Stimulated activated CD4-positive, alpha-beta T cell treated with anti-CD3 and anti-CD28 coated beads, Interleukin-15, amount 100 ng/mL, for 48 hours (primary cell): ENCODE measurements at places on chromosomes 1 and 21.

DNA sequence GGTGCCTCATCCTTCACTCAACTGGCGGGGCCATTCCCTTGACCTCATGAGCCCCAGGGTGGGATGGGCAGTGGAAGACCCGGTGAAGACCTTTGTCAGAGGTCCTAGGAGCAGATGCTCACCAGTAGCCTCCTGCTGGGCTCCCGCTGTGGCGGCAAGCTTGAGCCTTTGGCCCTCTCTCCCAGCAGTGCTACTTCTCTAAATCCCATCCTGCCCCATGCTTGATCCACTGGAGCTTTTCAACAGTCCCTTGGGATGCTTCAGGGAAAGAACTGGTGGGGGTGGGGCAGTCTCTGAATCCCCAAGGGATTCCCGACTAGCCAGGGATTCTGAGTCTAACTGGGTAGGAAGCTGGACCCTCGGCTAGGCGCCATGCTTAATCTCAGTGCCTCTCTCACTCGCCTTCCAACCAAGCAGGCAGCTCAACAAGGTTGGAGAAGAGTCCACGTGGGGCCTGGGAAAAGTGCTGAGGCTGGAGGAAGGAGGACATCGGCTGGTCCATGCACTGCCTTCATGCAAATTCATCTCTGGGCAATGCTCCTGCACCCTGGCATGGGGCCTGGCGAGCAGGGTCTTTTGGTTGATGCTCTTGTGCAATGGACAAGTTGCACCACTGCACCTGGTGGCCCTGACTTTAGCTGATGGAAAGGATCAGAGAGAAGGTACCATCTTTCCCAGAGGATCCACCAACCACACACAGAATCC, 190.3 kb downstream of the GRIK3 start:
- no peak for DNase-seq

- peak; percentile 14 for DNase-seq
These were observed 563.9 kb upstream of the NR5A2 start for GRCh38 chr1:199463521-199464127.

GRCh38 chr1:78142736-78143135, 97.0 kb downstream of the GIPC2 start:
- no peak for DNase-seq

DNA sequence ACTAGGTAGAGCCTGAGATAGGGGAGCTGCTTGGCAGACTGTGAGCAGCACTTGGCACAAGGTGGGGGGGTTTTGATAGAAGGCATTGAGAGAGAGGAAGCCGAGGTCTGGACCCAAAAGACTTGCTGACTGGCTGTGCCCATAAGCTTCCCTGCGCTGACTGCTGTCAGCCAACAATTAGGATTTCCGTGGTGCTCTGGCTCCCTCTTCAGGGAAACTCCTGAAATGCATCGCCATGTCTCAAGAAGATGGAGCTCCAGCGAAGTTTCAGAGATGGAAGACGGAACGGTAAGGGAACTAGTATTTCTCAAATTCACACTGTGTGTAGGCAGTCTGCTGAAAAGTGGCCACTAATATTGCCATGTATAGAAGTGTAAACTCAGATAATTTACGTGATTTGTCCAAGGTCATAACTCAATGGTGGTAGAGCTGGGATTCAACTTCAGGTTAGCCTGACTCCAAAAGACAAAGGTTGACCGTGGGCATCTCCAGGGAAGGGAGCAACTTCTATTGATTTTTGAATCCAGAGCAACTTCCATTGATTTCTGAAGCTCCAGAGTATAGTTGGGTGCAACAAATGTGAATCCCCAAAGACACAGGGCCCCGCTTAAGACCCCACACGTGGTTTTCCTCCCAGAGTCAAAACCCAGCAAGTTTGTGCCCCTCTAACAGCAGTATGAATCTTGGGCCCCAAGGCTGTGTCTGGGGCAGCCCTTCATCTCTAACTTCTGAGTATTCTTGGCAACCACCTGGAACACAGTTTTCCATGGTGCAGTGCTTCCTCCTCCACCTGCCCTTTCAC, 44.5 kb upstream of the CRNN start:
- peak; percentile 55 for DNase-seq

- no peak for DNase-seq
These were observed 127.1 kb downstream of the C1orf21 start for GRCh38 chr1:184513966-184514365.

DNA sequence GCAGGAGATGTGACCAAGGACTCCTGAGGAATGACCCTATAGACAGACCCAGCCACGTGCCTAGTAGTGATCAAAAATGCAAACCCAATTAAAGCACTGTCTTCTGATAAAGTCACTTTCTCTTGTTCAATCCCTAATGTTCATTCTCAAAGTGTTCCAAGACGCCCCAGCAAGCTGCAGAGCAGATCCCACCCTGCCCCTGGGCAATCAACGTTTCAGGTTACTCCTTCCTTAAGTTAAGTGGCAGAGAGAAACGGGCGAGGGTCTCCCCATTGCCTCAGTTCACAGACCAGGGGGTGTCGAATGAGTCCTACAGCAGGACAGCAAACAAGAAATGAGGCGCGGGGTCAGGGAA, 699 bp upstream of the RGS2 start:
- no peak for DNase-seq

DNA sequence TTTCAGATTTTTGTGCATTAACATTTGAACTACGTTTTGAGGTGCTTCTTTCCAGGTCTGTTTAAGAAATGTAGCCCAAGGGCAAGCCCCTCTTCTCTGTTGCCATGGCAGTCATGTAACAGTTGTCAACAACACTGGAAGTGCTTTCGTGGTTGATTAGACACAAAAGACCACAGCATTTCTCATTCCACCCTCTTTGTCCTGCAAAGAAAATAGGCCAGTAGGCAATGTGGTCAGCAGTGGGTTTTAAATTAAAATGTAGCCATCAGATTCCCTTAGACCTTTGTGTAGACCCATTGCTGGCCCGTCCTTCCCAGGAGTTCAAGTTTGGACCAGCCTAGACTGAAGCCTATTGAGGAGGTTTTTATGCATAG, 35.4 kb downstream of the VANGL1 start:
- no peak for DNase-seq

DNA sequence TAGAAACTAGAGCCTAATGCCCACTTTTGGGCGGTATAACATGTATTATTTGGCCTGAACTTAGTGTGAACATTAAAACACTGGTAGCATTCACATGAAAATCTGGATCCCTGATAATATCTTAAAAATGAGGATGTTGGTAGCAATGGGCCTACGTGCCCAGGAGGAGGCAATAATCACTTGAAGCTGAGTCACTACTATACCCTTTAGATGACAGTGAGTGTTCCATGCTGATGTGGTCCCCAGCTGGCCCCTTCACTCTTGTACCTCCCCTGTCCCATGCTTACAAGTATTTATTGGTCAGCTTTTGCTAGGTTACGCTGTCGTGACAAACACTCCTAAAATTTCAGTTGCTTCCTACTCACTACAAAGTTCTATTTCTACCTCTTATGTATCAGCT, 23.0 kb upstream of the POU2F1 start:
- no peak for DNase-seq

GRCh38 chr1:65255035-65255655, 54.2 kb upstream of the DNAJC6 start:
- no peak for DNase-seq

DNA sequence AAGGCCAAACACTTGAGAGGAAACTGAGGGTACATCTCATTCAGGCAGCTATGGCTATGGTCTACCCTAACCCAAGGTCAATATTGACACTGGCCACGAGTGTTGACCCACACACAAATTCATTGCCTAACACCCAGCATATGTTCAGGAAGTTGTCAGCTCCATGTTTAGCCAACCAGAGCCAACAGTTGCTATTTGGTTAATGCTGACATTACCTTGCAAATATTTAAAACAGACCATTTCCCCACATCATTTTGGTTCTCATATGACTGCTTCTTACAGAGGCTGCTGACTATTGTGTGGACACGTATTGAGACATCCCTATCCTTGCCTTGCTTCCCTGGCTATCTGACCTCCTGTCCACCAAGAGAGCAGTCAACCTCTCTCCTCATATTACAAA, 97.3 kb downstream of the LMX1A start:
- no peak for DNase-seq

DNA sequence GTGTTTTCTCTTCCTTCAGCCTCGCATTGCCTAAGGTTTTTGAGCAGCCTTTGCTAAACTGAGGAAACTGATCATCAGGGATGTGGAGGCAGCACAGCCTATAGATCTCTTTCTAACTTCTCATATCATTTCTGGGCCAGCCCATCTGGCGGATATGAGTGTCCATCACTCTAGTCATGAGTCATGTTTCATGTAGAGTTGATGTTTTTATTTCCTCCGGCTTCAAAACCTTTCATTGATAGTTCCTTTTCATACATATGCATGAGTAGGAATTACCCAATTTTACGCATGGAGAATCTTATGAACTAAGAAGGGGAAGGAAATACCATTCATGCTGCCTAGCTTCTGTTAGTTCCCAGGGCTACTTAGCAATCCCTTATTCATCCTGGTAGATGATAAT, 66.3 kb downstream of the SPATA46 start:
- no peak for DNase-seq

GRCh38 chr1:41919764-41920397, 1.2 kb upstream of the HIVEP3 start:
- DNase-seq = peak; percentile 81

- no peak for DNase-seq
These were observed 18.8 kb upstream of the SCCPDH start for GRCh38 chr1:246705368-246705767.

- DNase-seq = no peak
These were observed 3.8 kb downstream of the AGRN start for GRCh38 chr1:1023700-1024099.

- no peak for DNase-seq
These were observed 697 bp downstream of the AGO3 start for GRCh38 chr1:35931446-35932157.

DNA sequence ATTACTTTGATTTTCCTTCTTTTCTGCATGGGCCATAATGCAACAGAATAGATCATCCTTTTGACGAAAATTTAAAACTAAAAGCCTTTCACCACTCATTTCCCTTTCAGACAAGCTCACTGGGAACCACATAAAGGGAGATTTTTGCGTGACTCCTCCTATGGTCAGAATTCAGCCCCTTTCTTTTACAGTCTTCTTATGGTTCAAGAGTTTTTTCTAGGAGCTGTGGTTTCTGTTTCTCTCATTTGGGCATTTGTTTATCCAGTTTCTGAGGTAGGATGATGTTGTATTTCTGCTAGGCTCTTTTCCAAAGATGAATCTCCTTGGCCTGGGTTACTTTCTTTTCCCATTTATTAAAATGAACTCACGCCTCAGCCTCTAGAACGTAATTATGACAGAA, 16.9 kb downstream of the RGS1 start:
- no peak for DNase-seq

- DNase-seq = no peak
These were observed 36.6 kb downstream of the RGL1 start for GRCh38 chr1:183841550-183841949.

DNA sequence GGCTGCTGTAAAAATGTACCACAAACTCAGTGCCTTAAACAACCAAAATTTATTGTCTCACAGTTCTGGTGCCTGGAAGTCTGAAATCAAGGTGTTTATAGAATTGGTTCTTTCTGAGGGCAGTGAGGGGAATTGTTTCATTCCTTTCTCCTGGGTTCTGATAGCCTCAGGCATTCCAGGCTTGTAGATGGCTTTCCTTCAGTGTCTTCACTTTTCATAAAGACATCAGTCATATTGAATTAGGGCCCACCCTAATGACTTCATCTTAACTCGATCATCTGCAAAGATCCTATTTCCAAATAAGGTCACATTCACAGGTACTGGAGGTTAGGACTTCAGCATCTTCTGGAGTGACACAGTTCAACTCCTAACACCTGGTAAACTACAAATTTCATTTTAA, 15.0 kb downstream of the CDKN2C start:
- DNase-seq = no peak

- DNase-seq = no peak
These were observed 341.5 kb upstream of the ZP4 start for GRCh38 chr1:238232084-238232710.

- no peak for DNase-seq
These were observed 5.3 kb upstream of the MYOG start for GRCh38 chr1:203091199-203091477.

- DNase-seq = no peak
These were observed 40.5 kb downstream of the DDR2 start for GRCh38 chr1:162672622-162673260.

DNA sequence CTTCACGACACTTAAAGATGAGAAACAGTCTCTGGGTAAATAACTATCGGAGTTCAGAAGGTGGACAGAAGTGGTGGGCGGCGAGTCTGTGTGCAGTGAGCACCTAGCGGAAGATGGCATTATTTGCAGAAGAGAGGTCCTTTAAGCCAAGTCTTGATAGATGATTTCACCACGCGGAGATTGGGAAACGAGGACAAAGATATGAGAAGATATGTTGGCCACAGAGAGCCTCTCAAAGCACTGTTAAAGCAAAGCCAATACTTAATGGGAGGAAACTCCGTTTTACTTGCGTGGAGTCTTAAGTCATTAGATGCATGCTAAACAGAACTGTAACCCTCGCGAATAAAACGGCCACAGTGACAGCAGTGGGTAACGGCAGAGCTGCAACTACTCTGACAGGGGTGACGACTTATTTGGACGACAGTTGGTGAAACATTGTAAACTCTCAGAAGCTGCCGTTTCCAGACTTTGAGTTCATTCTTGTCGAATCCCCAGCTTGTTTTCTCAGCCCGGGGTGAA, 577 bp upstream of the CEP350 start:
- DNase-seq = peak; percentile 31

GRCh38 chr1:206736878-206737728, 33.5 kb upstream of the IL19 start:
- no peak for DNase-seq

DNA sequence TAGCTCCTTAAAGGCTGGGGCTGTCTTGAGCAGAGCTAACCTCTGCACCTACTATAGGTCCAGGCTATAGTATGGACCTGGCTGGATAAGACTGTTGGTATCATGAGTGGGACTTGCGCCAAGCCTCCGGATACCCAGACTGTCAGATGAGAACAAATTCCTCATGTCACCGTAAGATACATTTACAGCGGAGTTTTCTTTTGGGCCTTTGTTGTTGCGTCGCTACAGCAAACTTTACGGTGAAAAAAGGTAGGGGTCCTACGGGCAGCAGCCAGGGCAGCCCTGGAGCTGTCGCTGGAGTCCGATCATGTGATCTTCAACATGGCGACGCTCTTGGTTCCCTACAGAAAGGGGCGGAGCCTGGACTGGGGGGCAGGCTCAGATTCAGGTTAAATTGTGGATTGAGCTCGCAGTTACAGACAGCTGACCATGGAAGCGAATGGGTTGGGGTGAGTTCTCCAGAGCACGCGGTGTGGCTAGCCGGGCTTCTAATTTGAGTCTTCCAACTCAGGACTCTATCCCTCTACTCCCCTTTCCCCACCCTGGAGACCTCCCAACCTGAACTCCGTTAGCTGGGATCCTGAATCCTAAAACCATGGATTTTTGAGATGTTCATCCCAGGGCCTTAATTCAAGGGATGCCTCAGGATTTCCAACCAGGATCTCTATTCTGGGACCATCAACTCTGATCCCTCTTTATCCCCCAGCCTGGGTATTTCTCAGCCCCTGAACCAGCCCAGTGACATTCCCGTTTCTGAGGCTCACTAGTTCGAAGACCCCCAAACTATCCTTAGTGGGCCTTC, at the start of gene UROD:
Gene UROD, plus strand, starts transcription at position 418 of the 802 bp plus-strand sequence. Its CDS starts 12 bp downstream, at position 430.
- DNase-seq = peak; percentile 87
